ENCODE measurements at places on chromosomes 4 and X.

- no peak for DNase-seq
Observed at GRCh38 chr4:16192057-16192456, 34.2 kb downstream of the TAPT1 start.

DNA sequence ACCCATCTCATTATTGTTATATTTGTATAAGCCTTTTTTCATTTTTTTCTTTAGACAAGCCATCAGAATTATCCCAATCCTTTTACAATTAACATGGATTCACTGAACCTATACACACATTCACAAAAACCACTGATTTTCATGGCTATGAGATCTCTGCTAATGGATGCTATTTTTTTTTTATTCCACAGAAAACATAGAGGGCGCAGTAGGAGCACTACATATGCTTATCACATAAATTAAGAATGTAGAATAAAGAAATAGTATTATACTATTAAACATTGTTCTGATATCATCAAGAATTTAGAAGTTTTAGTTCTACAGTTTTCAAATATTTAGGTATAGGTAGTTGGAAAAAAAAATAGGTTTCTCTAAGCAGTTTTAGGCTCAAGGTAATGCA is 1477.4 kb downstream of the ARAP2 start:
- DNase-seq: no peak

- DNase-seq: no peak
Observed at GRCh38 chrX:72461766-72462165, 110.9 kb downstream of the HDAC8 start.

- DNase-seq: no peak
Observed at GRCh38 chr4:133620555-133620954, 471.5 kb downstream of the PCDH10 start.

DNA sequence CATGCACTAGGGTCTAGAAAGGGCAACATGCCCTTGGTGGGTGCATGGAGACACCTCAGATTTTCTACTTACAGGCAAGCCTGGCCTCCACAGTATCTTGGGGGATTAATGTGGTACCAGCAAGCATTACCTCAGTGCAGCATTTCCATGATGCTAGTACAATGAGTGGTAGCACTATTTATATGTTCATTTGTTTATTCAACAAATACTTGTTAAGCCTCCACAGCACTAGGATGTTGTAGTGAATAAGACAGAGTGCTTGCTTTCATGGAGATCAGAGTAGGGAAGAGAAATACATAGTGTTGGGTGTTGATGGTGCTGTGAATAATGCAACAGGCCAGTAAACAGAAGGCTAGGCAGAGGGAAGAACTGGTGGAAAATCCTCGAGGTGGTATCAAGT is 133.4 kb downstream of the KLHL8 start:
- no peak for DNase-seq
